Subcutaneous adipose tissue (tissue), 4 donors: ENCODE measurements at places on chromosomes 7 and 10. TPM values are rescaled to one million over a fixed set of nuclear protein-coding genes. Genes with fewer than 3 reads are reported as not detected.

The GRID2IP gene
- not detected for total RNA-seq

The ATP5F1C gene
- total RNA-seq = 170 TPM

The PHF14 gene
- total RNA-seq = 39.9 TPM

The OPN1SW gene
- total RNA-seq = not detected

The TFPI2 gene
- total RNA-seq = 10.7 TPM

The FZD1 gene
- total RNA-seq = 9.5 TPM

The KEL gene
- total RNA-seq = 0.51 TPM

The DRGX gene
- total RNA-seq = not detected

The OIT3 gene
- total RNA-seq = not detected

The ZNF786 gene
- 2.6 TPM for total RNA-seq

The SUMF2 gene
- total RNA-seq = 79.1 TPM

The KLHDC10 gene
- total RNA-seq = 27.1 TPM

The ADARB2 gene
- total RNA-seq = 0.44 TPM

The MACROH2A2 gene
- total RNA-seq = 2.3 TPM

The MUC3A gene
- total RNA-seq = 0.49 TPM

The GDF2 gene
- total RNA-seq = not detected

The STOX1 gene
- 22.7 TPM for total RNA-seq

The ZNF804B gene
- total RNA-seq = not detected
